ENCODE measurements at places on chromosomes 5 and 9.

GRCh38 chr5:98588215-98588614 is 185.2 kb upstream of the RGMB start:
- DNase-seq: no peak

GRCh38 chr9:38685535-38685934 is 34.4 kb downstream of the FAM240B start:
- DNase-seq: no peak

DNA sequence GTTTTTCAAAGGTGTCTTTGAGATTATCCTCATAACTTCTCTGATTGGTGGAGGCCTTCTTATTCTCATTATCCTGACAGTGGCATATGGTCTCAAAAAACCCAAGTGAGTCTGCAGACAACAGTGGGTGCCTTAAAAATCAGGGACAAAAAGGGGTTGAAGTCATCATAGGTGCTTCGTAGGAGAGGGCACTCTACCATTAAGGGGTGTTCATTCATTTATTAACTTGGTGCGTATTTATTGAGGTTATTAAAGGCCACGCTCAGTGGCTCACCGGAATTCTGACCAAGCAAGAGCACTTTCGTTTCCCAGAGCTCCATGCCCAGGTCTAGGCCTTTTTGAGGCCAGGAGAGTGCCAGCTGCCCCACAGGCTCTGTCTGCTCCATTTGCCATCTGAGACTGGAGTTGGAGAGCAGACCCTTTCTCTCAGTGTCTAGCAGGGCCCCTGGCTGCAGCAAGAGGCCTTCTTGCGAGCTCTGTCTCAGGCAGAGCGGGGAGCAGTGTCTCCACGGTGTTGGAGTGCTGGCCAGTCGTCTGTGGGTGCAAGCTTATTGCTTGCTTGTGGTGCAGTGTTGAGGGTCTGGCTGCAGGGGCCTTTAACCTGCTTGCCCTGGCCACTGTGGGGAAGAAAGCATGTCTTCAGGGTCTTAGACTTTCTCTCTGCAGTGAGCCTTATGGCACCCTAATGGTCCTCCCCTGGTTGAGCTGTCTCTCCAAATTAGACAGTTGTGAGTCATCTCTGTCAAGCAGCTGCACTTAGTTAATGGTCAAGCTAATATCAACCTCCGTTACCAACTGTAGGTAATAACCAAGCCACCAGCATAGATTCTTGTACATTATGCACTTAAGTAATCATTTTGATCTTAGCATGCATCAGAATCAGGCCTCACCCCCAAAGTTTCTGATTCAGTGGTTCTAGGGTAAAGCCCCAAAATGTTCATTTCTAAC is 62.6 kb downstream of the IL31RA start:
- no peak for DNase-seq

DNA sequence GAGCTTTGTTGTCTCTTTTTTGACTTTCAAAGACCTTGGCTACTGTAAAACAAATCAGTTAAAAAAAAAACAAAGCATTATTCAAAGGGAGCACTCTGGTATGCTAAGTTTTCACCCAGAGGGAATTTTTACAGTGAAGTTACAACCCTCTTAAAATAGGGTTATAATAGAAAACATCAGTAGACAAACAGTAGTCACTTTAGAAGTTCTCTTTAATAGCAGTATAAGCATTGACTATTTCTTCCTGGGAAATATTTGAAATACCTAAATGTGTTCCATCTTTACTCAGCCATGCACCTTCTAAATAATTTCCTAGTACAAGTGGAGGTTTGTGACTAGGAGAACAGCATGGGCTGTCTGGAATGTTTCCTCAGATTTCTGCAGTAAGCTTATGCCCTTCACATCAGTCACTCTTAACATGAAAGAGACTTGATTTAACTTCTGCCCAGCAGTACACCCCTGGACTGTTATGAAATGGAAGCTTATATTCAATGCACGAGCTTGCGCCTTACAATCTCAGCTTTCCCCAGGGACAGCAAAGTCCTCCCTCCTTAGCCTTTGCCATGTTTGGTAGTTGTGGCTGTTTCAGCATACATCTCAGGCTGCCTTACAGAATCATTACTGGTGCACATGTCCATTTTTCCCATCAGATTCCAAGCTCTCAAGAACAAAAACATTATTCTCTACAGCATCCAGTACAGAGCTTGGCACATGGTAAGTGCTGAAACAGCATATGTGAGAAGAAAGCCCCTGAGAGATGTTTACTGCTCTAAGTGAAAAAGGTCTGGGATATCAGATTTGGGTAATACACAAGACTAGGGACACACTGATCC is 191.5 kb downstream of the ZNF608 start:
- no peak for DNase-seq

- DNase-seq: no peak
Measured at GRCh38 chr9:98962861-98963260, 19.2 kb downstream of the COL15A1 start.

DNA sequence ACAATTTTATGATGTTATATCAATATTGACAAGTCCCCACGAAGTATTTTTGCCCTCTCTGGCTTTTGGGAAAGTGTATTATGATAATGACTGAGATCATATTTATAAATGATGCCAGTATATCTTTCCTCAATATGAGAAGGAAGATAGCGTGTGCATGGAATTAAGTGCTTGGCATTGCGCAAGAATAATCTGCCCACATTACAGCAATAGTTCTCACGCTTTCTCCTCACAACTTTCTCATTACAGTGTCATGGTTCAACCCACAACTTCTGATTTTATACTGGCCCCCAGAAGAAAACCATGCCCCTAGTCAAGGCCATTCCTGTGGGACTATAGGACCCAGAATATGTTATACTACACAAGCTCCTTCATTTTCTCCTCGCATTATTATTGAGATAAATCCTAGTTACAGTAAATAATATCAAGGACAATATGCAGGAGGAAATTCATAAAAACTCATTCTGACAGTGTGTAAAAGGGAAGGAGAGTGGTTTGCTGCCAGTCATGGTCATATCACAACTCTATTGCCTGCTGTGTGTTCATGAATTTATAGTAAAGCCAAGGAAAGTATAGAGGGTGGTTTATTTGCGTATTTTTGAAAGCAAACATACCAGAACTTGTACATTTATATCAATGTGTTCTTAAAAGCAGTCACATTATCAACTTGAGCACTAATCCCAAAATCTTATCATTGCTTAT is 114.1 kb downstream of the PIK3R1 start:
- no peak for DNase-seq

- DNase-seq: no peak
Measured at GRCh38 chr9:133991214-133991921, 756 bp downstream of the VAV2 start.

- DNase-seq: peak; percentile 52
Measured at GRCh38 chr5:173664154-173664526, 47.7 kb upstream of the BOD1 start.

GRCh38 chr5:138981131-138981530 is 106.0 kb upstream of the LRRTM2 start:
- no peak for DNase-seq

- DNase-seq: no peak
Measured at GRCh38 chr5:125609011-125609410, 814.2 kb upstream of the GRAMD2B start.

- DNase-seq: no peak
Measured at GRCh38 chr5:132195727-132196126, 31.9 kb downstream of the P4HA2 start.

DNA sequence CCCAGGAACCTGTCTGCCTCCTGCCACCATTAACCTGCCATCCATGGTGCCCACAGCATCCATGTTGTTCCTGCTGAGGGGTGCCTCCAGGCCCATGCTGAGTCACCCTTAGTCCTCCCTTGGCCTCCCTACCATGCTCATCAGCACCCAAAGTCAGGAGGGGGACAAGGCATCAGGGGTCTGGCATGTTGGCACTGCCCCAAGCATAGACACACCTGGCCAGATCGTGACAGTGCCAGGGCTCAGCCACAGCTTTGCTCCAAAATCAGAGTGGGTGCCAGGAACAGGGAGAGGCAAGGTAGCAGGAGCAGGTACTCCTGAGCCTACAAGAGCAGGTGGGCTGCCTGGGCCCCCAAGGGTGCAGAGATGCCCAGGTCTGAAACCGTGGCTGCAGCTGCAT is 566.6 kb downstream of the TLE1 start:
- no peak for DNase-seq

- no peak for DNase-seq
Measured at GRCh38 chr5:93307557-93307956, 273.5 kb downstream of the NR2F1-AS1 start.

GRCh38 chr5:765948-766631 is 18.4 kb downstream of the ZDHHC11B start:
- DNase-seq: peak; percentile 25

GRCh38 chr9:35051069-35051967 is 21.1 kb downstream of the VCP start:
- peak; percentile 51 for DNase-seq

GRCh38 chr5:150946351-150946905 is 41.6 kb upstream of the ZNF300 start:
- no peak for DNase-seq

DNA sequence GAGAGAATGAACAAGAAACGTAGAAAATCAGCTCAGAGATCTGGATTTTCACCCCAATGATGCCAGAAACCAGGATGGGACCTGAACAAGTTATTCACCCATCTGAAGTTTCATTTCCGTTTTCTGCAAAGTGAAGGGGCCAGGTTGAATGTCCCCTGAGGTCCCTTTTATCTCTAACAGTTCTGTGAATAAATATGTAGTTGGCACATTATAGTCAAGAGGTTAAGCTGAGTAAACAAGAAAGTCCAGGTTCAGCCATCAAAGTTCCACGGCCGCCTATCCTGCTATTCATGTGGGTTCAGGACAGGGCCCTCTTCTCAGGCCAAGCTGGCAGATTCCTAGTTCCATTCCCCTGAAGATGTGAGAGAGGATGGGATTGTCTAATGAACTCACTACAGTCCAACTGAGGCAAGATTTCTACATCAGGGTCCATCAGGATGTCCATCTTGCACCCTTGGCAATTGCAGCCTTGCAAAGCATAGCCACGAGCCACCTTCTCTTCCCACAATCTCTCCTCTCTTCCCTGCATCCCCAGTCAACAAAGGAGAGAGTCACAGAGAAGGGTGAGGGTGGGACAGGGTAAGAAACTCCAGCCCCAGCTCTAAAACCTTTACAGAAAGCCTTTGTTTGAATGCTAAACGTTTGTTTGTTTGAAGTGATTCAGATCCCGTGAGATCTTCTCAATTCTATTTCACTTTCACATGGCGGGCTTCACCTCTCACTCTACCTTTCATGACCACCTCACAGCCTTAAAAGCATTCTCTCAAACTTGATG is 311.0 kb downstream of the SLIT3 start:
- no peak for DNase-seq

GRCh38 chr5:67234671-67235176 is 38.1 kb upstream of the CD180 start:
- no peak for DNase-seq

DNA sequence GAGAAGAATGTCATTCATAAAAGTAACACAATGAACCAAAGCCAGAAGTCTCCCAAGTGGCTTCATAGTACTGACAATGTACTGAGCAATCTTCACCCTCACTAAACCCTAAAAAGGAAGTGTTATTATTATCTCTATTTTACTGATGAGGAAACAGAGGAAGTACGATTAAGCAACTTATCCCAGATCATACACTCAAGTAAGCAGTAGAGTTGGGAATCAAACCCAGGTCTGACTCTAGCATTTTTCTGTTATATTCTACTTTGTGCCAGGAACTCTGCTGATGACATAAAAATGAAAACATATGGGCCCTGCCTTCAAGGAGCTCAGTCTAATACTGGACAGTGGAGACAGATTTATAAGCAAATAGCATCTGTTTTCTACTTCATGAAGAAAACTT is 109.2 kb downstream of the RAPGEF6 start:
- DNase-seq: no peak

GRCh38 chr5:127320032-127320965 is 29.7 kb downstream of the MEGF10 start:
- DNase-seq: peak; percentile 14

DNA sequence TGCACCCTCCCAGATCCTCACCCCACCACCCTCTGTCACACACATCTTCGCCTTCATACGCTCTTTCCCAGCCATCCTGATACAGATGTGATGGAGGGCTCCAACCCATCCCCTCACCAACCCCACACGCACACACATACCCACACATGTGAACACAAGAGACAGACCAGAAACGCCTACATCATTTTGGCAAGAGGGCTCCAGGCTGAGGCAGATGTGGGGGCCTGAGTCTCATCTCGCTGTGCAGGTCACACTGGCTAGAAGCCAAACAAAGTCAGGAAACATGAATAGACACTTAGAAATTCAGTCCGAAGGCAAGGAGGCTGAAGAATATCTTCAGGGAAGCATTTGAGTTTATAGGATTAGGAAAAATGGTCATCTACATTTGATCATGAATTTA is 6.2 kb downstream of the PRDM12 start:
- DNase-seq: no peak

- DNase-seq: no peak
Measured at GRCh38 chr5:1787472-1788047, 12.1 kb downstream of the MRPL36 start.

GRCh38 chr5:18113721-18114120 is 479.5 kb downstream of the TAF11L14 start:
- no peak for DNase-seq

DNA sequence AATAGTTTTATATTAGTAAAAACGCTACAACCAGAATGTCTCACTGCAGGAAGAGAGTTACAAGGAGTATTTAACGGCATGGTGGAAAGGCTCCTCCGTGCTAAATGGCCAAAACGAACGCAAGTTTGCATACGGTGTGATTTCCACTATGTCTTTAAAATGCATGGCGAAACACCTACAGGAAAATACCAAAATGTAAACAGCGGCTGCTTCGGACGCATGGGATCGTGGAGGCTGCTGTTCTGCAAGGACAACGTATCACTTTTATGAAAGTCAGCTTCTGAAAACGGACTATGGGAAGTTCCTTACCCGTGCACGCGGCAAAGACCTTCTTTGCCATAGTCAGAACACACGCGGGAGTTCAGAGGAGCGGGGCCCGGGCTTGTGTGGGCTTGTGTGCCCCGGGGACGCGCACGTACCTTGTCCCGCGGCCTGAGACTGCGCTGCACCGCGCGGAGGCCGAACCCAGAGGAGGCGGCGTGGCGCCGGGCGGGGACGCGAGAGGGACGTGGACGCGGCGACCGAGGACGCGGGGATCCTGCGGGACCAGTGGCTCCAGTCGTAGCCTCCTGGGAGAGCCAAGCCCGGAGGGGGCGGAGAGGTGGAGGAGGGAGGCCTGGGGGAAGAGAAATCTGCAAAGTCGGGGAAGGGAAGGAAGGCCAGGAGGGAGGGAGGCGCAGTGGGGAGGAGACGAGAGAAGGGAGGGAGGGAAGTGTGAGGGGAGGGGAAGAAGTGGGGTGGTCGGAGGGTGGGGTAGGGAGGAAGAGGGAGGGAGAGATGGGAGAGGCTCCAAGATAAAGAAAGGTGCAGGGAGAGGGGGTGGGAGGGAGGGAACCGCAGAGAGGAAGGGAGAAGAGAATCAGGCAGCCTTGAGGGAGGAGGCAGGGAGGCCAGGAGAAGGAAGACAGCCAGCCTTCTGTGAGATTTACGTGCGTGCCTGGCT is at the start of gene CMBL:
TSS of gene CMBL (minus strand) at position 697 of the 943 bp plus-strand sequence. CDS start 17,140 bp downstream, outside the sequence.
- DNase-seq: peak; percentile 40

DNA sequence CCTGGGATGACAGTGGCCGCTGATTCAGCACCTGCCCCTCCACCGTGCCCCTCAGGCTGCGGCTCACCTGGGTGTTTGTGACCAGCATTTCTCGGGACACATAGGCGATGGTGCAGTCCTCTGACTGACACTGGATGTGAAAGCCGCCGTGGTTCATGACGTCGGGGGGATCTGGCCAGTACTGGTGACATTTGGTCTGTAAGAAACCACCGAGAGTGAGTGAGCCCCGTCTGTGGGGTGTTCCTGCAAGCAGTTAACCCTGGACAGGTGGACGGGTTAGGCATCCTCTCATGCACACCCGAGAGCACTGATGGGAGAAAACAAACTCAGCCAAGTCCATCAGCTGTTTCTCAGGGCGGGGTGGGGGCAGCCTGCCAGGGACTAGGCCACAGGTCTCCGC is 62.5 kb upstream of the EPB41L4B start:
- no peak for DNase-seq

GRCh38 chr9:110521206-110521605 is 58.3 kb downstream of the SVEP1 start:
- DNase-seq: no peak

Measured in GM19239 (cell line).